ENCODE measurements at places on chromosomes 3 and 15. TPM values are rescaled to one million over a fixed set of nuclear protein-coding genes. Genes with fewer than 3 reads are reported as not detected.

GRCh38 chr15:94610485-94610884 lies 379.1 kb downstream of the MCTP2 start:
- DNase-seq = no peak

Gene ACKR4
- total RNA-seq = not detected

- DNase-seq = no peak
Measured at GRCh38 chr3:51683566-51683965, 12.5 kb downstream of the TEX264 start.

DNA sequence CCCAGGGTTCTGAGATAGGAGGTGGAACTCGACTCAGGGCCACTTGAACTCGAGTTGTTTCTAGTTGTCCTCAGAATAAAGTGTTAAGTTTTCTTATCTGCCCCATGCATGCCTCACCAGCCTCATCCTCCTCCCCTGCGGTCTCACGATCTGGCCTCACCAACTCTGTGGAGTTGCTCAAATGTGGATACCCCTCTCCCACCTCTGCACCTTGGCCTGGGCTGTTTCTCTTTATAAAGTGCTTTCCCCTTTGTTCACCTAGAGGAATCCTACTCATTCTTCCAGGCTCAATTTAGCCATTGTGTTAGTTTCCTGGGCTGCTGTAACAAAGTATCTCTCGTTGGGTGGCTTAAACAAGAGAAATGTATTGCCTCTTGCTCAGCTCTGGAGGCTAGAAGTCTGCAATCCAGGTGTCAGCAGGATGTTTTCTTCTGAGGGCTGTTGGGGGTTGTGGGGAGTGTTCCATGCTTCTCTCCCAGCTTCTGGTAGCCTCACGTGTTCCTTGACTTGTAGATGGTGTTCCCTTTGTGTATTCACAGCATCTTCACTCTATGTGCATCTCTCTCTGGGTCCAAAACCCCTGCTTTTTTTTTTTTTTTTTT lies 100.7 kb downstream of the MEX3B start:
- no peak for DNase-seq

- DNase-seq = no peak
Measured at GRCh38 chr3:13009132-13009945, 63.9 kb downstream of the IQSEC1 start.

Gene PLA1A
- not detected for total RNA-seq

Gene MBNL1
- total RNA-seq = 132 TPM

DNA sequence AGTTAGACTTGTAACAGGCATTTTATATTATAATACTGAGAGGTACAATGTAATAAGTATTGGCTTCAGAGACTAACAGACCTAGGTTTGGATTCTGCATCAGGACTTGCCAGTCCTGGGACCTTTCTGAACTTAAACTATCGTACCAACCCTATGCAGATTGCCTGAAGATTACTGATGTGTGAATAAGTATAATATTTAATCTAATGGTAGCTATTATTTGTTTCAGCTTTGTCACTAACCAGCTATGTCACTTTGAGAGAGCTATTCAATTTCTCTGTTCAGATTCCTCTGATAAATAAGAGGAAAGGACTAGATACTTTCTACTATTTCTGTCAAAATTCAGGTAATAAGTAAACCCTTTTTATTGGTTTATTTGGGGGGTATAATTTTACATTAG lies 184.4 kb upstream of the NECTIN3 start:
- no peak for DNase-seq

GRCh38 chr15:69298697-69299441 lies at the start of gene PAQR5:
PAQR5 (plus strand) TSS chr15:69298912; CDS start chr15:69360081, 61,169 bp downstream.
- no peak for DNase-seq

GRCh38 chr15:22904736-22905135 lies 66.3 kb downstream of the NIPA2 start:
- DNase-seq = no peak

Gene CCR9
- total RNA-seq = not detected

DNA sequence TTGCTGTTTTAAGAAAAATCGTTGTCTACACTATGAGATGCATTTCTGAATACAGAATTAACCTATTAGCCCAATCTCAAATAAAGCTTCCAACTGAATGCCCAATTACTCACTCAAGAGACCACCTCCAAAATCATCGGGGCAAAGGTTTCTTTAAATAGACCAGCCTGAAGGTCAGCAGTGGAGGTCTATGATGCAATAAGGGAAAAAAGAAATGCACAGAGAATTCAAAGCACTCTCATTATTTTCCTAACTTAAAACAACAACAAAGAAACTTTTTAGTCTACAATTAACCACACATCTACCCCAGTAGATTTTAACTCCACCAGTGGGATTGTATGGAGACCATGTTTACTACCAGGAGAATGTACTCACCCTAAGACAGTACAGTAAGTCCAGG lies 657.7 kb upstream of the CCDC54 start:
- no peak for DNase-seq

Gene SLC22A14
- 0.35 TPM for total RNA-seq

Gene STAC
- 11.3 TPM for total RNA-seq

- no peak for DNase-seq
Measured at GRCh38 chr3:120791913-120792312, 49.4 kb downstream of the GTF2E1 start.

- DNase-seq = no peak
Measured at GRCh38 chr3:18208856-18209255, 216.3 kb downstream of the SATB1 start.

Gene CKMT1A
- 1.2 TPM for total RNA-seq

Gene SLC24A5
- not detected for total RNA-seq

DNA sequence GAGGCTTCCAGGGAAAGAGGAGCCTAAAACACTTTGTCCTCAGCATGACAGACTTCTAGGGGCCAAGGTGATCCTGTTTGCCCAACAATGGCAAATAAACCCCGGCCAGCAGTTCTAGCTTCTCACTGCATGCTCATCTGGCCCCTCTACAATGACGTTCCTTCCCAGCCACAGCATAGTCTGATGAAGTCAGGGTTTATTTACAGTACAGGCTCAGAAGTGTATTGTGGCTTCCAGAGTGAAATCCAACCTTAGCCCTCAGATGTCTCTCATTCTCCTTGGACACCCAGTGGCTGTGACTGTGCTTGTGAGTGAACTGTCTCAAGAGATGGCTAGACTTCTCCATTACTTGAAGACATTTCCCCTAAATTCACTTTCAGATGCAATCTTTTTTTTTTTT lies 40.8 kb downstream of the BFSP2 start:
- no peak for DNase-seq

- no peak for DNase-seq
Measured at GRCh38 chr3:162143180-162143579, 646.6 kb downstream of the OTOL1 start.

DNA sequence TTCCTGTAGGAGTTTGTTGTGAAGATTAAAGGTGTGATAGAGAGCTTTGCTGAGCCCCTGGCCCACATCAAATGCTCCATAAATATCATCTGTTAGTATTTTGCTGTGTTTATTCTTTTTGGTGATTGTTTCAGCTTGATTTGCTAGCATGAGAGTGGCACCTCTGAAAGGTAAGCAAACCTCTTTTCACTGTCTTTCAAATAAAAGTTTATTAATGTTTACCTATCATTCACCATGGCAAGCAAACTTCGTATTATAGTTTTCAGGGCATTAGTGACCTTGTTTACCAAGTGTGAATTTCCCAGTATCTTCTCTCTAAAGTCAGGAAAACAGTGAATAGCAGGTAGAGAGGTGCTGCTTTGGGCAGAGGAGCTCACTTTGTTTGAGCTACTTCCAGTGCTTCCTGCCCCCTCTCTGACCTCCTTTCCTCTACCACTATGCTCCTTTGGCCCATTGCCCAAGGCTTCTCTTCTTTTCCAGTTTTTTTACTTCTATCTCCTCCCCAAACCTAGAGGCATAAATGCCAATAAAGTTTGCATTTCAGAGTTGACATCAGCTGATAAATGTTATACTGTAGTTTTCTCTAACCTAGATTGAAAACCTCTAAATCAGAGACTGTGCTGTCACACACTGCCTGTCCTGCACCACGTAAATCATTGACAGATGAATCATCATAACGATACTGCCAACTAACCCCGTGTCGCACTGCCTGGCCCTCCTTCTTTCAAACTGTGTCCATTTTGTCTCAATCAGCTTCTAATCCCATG lies 569.0 kb downstream of the TUSC7 start:
- peak; percentile 37 for DNase-seq

DNA sequence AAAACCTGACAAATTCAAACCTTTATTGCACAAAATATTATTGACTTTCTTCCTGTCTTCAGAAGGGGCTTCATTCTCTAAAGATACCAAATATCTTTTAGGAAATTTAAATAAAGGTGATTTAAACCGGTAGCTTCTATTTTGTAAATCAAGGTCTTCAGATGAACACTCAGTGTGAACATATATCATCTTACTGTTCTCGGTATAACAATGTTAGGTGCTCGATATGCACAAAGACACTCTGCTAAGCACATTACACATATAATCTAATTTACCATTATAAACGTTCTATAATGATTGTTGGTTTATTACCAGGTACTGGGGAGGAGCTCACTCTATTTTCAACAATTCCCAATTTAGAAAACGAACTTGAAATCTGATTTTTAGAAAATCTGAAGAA lies 225.4 kb upstream of the AZI2 start:
- no peak for DNase-seq

Gene TNIK
- 0.46 TPM for total RNA-seq

DNA sequence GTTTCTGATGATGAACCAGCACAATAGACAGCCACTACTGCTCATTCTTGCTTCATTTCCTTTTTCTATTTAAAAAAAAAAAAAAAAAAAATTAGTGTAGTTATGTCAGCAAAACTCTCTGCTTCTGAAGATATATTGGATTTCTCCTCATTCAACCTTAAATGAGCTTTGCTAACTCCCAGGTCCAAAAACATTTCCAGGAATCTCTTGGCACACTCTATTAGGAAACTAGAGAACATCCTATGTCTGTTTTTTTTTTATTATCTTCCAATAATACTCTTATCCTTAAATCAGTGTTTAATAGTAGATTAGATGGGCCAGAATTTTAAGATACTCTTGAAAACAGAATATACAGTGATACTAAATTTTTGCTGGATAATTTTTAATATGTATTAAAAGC lies 398.0 kb downstream of the NAALADL2 start:
- DNase-seq = no peak

- no peak for DNase-seq
Measured at GRCh38 chr3:64254443-64254842, 29.2 kb upstream of the PRICKLE2 start.

All from NCI-H460 (cell line).